ENCODE measurements at places on chromosomes 6 and 20.

- no peak for DNase-seq
Measured at GRCh38 chr6:32845384-32845884, 1.6 kb upstream of the PSMB8 start.

DNA sequence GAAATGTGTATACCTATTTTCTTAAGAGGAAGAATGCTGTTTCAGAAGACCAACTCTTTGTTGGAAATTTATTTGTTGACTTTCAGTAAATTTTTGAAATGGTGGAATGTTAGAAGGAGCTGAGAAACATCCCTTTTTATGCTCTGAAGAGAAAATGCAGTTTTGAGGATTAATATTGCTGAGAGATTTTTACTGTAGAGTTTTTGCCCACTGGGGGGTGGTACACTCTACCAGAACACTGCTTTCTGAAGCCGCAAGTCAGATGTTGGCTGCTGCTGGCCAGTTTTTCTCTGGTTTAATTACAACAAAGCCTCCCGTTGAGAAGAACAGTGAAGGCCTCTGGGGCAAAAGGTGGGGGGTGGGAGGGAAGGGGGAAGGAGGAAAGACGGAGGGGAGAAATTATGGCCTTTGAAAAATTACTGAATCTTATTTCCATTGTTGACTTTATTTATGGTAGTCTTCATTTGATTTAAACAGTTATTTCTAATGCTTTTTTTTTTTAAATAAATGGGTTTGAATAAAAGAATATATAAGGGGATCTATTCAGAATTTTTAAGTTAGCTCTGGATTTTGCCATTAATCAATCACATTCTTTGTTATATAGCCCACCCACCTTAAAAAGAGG lies 3.0 kb downstream of the FLRT3 start:
- no peak for DNase-seq

- no peak for DNase-seq
Measured at GRCh38 chr6:142474531-142475289, 172.9 kb downstream of the ADGRG6 start.

DNA sequence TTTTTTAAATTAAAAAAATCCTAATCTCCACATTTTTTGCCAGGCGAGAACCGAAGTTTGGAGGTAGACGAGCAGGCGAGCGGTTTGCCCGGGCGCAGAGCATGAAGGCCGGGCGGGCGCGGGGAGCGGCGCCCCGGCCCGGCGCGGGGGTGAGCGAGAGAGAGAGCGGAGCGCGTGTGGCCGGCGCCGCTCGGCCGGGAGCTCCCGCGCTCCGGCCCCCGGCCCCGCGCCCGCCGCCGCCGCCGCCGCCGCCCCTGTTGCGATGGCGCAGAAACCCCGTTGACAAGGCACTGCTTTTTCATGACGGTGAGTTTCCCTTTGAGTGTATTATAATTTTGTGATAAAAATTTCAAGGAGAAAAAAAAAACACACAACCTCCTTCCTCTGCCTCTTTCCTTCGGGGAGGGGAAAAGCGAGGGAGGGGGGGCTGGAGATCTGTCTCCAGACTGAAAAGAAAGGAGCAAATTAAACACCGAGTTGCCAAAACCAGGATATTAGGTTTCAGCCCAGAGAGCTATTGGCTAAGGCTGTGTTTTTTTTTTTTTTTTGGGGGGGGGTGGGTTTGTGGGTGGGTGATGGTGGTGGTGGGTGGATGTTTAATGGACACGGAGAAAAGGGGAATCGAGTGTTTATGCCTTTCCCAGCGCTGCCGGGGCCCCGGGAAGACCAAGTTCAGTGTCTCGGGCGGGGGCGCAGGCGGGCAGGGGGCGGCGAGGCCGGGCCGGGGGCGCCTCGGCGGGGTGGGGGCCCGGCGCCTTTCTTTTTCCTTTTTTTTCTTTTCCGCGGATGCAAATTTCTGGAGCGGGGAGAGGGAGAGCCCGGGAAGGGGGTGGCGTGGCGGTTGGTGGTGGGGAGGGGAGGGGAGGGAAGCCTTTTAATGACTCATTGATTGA lies at the start of gene BICRAL:
BICRAL (plus strand) TSS at position 257 of the 893 bp plus-strand sequence. CDS start 39,971 bp downstream, outside the sequence.
- peak; percentile 67 for DNase-seq

- no peak for DNase-seq
Measured at GRCh38 chr20:14717134-14717999, 380.0 kb upstream of the FLRT3 start.

- no peak for DNase-seq
Measured at GRCh38 chr6:57108691-57109090, 18.7 kb downstream of the ZNF451 start.

DNA sequence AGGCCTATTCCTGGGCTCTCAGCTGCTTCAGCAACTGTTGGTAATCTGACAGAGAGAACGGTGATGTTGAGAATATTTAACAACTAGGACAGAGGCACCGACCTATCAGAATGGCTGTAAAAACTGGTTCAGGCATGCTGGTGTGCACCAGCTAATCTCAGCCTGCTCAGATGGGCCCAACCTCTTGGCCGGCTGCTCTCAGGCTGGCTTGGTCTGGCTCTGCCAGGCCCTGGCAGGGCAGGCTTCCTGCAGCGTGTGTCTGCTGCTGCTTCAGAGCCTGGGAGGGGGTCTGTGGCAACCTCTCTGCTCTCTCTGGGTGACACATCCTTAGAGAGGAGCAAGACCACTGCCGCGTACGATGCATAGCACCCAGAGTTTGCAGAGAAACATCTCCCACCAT lies 4.8 kb downstream of the SLC2A12 start:
- DNase-seq, result no peak

DNA sequence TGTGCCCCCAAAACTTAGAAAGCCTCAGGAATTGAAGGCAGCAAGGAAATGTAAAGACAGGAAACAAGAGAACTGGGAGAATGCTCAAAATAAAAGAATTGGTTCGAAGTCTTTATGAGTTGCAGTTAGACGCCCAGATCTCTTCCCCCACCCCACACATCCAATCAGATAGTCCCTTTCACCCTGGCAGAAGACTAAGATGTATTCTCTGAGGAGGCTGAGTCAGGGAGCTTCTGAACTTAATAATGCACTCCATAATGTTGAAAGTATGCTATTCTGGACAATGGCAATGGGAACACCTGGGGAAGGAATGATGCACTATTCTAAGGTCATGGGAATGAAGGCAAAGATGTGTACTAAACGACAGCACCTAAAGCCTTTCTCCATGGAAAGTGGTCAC lies 173.6 kb downstream of the MTFR2 start:
- no peak for DNase-seq

GRCh38 chr6:44670146-44670545 lies 282.6 kb downstream of the CDC5L start:
- no peak for DNase-seq

DNA sequence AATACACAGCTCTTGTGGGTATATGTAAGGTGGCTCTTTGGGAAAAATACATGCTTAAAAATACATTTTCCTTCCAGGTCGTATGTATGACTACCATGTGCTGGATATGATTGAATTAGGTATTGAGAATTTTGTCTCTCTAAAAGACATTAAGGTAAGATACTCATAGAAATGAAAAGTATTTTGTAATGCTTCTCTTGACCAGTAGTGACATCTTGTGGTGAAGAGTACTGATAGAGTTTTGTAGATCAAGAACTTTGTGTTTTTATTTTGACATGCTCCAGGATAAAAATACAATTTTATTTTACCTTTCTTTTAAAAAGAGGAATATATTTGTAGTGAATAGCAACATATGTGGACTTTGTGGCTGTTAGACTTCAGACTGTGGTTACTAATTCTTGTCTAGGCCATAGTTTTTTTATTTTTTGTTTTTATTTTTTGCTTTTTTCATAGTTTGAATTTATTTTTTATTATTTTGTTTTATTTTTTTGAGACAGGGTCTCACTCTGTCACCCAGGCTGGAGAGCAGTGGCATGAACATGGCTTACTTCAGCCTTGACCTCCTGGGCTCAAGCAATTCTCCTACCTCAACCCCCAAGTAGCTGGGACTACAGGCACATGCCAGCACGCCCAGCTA lies 17.9 kb downstream of the RPF2 start:
- no peak for DNase-seq

DNA sequence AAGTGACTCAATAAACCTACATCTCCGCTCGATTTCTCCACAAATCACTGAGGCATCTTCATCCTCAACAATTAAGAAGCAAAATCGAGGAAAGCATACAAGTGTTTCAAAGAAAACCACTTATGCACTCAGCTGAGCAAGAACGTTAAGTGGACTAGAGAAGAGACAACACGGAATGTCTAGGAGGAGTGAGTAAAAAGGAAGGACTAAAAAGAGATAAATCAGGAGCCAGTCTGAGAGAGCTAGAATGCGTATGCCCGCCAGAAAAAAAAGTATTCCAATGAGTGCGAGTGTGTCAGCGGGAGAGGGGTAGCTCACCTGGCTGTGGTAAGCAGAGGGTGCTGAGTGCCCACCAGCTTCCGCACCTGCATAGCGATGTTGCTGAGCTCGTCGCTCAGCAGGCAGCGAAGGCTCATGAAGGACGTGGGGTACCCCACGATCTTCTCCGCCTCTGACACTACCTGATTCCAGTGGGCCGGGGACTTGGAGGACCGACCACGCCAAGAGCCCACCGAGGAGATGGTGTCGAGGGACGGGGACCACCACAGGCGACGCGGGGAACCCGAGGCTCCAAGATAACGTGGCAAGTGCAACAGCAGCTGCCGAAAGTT lies 587 bp downstream of the PDSS2 start:
- DNase-seq, result no peak

DNA sequence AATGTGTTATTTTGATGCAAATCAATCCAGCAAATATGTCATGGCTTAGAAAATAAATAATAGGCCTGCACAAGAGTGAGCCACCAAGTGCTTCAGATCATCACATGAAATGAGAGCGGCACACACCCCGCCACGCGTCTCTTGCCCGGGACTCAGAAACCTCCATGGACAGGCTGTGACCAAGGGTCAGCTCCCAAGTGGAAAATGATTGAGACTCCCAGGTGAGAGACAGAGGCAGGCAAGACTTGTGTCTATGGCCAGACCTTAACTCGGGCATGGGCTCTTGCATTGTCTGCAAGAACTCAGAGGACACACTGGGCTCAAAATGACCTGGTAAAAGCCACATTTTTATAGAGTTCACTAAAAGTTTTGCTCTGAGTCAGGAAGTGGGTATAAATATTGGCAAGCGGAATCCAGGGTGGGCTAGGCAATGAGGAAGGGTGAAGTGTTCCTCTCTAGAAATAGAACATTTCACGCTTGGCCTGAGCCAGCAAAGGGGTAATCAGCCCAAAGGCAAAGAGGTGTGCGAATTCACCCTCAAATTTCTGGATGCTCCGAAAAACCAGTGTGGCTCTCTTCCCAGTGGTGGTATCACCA lies 30.7 kb upstream of the RIN2 start:
- no peak for DNase-seq

DNA sequence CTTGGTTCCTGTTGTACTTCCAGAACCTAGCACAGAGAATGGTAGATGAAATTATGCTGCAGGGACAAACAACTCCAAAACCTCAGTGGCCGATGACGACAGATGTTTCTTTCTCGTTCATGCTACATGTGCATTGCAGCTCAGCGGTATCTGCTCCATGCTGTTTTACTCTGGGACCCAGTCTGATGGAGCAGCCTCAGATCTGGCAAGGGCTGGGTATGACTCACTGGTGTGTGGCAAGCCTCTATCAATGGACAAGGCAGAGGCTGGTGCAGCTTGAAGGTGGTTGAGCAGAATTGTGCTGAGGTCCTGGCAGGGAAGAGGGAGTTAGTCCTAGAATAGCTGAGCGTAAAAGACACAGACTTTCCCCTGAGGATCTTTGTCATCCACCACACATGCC lies 10.3 kb upstream of the BLCAP start:
- DNase-seq, result no peak

- DNase-seq, result no peak
Measured at GRCh38 chr6:70797625-70798024, 129.9 kb downstream of the SMAP1 start.

GRCh38 chr20:45962031-45962755 lies 9.8 kb downstream of the ZNF335 start:
- DNase-seq, result no peak

GRCh38 chr6:33384581-33385020 lies 7.0 kb upstream of the KIFC1 start:
- no peak for DNase-seq

GRCh38 chr20:2195614-2196013 lies 94.0 kb downstream of the STK35 start:
- DNase-seq, result no peak

DNA sequence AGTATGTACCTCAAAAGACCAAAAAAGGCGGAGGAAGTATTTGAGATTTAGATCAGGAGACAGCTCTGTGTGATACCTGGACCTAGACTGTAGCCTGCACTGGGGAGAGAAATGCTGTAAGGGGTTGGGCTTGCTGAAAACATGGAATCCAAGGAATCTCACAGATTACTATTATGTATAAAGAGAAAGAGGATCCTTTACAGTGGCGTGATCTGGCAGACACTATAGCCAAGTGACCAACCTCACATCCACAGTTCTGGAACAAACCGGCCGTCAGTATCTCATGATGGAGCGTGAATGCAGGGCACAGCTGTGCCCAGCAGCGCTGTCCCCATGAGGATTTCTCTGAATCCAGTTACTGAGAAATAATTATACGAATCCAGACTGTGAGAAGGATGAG lies 12.3 kb downstream of the DDX27 start:
- DNase-seq, result no peak

GRCh38 chr20:39878809-39879208 lies 810.2 kb downstream of the MAFB start:
- DNase-seq, result no peak

- no peak for DNase-seq
Measured at GRCh38 chr20:41382791-41383305, 16.2 kb upstream of the EMILIN3 start.

- no peak for DNase-seq
Measured at GRCh38 chr6:97294451-97294850, 11.4 kb upstream of the MMS22L start.

GRCh38 chr6:161696801-161697200 lies 422.9 kb upstream of the AGPAT4 start:
- DNase-seq, result no peak

DNA sequence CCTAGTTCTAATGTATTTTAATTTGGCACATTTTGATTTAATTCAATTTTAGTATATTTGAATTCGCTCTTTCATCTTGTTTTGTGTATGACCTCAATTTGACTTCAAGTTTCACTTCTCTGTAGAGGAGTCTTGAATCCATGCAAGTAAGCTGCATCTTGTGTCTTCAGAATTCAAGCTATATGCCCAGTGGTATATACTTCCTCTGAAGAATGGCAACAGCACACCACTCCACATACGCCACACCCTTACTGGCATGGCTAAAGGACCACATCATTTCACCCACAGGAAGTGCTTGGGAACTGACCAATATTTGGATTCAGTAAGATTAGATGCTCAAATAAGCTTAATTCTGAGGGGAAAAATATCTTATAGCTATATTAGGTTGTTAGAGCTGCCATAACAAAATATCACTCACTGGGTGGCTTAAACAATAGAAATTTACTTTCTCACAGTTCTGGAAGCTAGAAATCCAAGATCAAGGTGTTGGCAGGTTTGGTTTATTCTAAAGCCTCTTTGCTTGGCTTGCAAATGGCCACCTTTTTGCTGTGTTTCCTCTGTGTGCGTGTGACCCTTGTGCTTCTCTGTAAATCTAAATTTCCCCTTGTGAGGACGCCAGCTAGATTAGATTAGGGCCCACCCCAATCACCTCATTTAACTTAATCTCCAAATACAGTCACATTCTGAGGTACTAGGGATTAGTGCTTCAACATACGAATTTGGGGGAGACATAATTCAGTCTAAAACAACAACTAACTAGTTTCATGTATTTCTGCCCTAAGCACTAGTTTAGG lies 2.8 kb upstream of the ASF1A start:
- DNase-seq, result no peak

- peak; percentile 48 for DNase-seq
Measured at GRCh38 chr6:52263709-52264540, 19.6 kb upstream of the IL17F start.

GRCh38 chr6:108250240-108250866 lies 10.5 kb downstream of the SNX3 start:
- DNase-seq, result no peak

- no peak for DNase-seq
Measured at GRCh38 chr6:140256248-140256647, 881.8 kb upstream of the CITED2 start.

Data from stimulated activated CD4-positive, alpha-beta T cell treated with anti-CD3 and anti-CD28 coated beads, Interleukin-1b, Interleukin-23, amount 100 ng/mL, for 1 hour (primary cell).